ENCODE measurements at places on chromosomes 4 and X.

DNA sequence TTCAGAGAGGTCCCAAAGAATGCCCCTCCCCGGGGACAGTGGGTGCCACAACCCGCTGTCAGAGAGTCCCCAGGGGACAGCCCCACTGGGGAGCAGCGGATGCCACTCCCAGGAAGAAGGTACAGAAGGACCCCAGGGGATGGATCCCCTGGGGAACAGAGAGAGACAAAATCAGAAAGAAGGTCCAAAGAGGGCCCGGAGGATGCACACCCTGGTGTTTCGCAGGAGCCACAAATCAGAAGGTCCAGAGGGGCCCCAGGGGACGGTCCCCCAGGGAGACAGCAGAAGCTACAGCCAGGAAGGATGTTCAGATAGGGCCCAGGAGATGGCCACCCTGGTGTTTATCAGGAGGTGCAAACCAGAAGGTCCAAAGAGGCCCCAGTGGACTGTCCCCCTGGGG lies 1.4 kb downstream of the TEX13D start:
- DNase-seq: no peak

DNA sequence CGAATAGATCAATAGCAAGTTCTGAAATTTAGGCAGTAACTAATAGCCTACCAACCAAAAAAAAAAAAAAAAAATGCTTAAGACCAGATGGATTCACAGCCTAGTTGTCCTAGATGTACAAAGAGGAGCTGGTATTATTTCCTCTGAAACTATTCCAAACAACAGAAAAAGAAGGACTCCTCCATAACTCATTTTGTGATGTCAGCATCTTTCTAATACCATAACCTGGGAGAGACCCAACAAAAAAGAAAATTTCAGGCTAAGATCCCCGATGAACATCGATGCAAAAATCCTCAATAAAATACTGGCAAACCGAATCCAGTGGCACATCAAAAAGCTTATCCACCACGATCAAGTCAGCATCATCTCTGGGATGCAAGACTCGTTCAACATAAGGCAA lies 1557.9 kb downstream of the C4orf33 start:
- DNase-seq: no peak

- DNase-seq: peak; percentile 2
These were observed 513.0 kb downstream of the FSTL5 start for GRCh38 chr4:161650812-161651211.

DNA sequence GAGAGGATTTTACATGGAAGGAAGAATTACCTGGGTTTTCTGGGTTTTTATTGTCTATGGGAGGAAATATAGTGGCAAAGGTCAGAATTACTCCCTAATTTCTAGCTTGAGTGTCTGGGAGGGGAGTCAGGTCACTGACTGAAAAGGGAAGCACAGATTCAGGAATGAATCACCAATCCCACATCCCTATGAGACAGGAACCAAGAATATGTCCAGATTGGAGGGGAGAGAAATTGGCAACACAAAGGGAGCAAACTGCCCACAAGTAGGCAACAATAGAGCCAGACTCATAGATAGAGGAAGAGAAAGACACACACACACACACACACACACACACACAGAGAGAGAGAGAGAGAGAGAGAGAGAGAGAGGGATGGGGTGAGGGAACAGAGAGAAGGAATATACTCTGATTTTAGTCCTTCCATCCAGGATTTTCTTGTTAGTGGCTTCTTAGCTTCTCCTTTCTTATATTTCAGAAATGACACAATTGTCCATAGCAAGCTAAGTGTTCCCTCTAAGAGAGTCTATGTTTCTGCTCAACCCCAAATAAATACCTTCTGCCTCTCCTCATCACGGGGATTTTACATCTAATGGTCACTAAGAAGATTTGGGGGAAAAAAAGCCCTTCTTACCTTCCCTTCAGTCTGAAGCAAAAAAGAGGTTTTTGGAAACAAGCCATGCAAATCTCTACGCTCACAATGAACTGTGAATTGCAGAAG lies 12.0 kb downstream of the P2RY10 start:
- no peak for DNase-seq

- DNase-seq: peak; percentile 29
These were observed 8.2 kb downstream of the RTL3 start for GRCh38 chrX:78650906-78651437.

DNA sequence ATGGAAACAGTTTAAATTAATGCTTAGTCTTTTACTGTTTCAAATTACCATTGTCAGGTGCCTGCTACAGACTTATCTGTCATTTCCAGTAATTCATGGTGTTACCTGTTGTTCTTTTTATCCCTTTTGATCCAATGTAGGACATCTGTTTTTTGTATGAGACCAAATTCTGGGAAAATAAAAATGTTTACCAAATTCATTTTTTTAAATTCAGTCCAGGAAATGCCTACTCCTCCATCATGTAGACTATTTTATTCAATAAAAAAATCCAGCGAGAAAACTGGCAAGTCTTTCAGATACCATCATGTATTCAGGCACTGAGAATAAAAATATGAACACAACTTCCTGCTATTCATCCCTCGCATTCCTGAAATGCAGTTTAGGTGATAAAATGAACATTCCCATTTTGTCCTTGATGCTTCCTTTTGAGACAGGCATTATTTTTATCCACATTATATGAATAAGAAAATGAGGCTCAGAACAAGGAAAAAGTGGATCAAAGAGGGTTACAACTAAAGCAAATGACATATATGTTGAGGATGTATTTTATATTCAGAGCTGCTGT lies 584.2 kb downstream of the SPRY1 start:
- no peak for DNase-seq

DNA sequence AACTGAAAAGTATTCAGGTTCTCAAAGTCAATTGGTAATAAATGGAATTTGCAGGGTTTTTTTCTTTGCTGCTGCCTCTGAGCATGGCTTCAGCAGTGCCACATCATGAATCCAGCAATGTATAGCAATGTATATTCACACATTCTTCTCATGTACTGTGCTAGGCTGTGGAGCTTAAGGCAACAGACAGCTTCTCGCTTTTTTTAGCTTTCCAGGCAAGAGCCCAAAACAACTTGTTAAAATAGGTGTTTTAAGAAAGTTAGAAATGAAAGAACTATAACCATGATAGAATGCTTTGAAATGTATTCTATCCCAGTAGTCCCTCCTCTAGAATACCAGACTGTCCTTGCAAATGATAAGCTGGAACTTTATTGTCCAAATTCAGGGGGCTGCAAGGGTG lies 30.4 kb downstream of the SMIM43 start:
- no peak for DNase-seq

- no peak for DNase-seq
These were observed 294.3 kb upstream of the IGFBP7 start for GRCh38 chr4:57404483-57404882.

GRCh38 chr4:136985683-136986082 lies 546.6 kb downstream of the PCDH18 start:
- no peak for DNase-seq

DNA sequence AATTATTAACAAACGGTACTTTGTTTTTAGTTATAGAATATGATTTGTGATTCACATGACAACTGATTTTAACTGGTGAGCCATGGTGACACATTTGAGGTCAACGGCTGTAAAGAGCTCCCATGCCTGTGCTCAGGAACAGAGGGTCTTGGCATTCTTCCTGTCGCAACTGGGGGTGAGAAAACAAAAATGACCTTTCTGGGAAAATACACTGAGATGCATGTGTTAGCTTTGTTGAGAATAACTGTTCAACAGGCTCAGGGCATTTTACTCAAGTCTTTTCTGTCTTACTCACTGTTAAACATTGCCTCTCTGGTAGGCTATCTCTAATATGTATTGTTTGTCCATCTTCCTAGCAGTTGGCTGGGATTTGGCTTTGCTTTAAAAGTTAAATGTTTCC lies 57.1 kb upstream of the HPGD start:
- DNase-seq: no peak

GRCh38 chrX:40102393-40103381 lies 4.9 kb upstream of the BCOR start:
- no peak for DNase-seq
